ENCODE measurements at places on chromosomes 11 and 22.
A peak's percentile ranks its signal among the peaks of the same experiment; 100 is the strongest.

DNA sequence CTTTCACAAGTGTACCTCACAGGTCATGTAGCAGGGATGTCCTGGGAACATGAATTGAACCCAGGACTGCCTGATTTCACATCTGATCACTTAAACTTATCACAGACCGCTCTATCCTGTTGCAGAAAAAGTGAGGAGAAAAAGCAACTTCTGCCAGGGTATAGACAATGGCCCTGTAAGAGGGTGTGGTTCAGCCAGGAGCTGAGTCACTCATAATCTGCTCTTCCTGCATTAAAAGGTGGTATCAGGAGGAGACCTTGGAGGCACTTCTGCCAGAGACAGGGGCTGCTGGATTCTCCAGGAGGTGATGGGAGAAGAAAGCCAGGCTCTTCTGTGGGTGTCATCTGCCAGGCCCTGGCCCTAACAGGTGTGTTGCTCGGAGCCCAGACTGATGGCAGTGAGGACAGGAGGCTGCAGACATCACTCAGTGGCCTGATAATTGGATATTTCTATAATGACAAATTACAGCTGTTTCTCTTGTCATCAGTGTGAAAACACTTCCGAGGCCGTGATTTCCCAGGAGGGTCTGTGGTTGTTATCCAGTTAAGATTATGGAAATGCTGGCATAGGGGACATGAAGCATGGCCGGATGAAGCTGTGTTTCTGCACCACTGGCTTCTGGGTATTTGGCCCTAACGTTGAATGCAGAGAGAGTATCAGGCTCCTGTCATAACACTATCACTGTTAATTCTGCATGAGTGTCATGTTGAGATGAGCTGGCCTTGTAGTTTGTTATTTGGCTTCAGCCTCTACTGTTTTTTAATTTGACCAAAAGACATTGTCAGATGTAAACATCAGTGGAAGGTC, 125.1 kb upstream of the ZBED5 start:
- DNase-seq, result no peak

- DNase-seq, result no peak
These were observed 144.8 kb downstream of the GRIA4 start for GRCh38 chr11:105754716-105755115.

- no peak for DNase-seq
These were observed 24.0 kb downstream of the ARFGAP3 start for GRCh38 chr22:42833104-42833503.

- no peak for DNase-seq
These were observed 17.7 kb downstream of the CTNND1 start for GRCh38 chr11:57779276-57779675.

DNA sequence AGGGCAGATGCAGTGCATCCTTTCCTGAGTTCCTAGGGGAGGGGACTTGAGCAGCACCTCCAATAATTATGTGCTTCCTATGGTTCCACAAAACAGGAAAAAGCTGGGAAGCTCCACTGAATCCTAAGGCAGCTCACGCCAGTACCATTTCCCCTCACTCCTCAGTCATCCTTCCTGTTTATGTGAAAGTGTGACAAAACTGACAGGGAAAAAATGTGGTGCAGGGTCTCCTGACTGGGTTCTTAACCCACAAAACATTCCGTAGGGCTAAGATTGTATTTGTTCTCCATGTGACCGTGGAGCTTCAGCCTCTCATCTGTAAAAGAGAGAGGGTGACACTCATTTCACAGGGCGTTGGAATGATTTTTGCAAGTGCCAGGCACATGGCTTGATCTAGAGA, 12.2 kb upstream of the LYVE1 start:
- DNase-seq, result no peak

DNA sequence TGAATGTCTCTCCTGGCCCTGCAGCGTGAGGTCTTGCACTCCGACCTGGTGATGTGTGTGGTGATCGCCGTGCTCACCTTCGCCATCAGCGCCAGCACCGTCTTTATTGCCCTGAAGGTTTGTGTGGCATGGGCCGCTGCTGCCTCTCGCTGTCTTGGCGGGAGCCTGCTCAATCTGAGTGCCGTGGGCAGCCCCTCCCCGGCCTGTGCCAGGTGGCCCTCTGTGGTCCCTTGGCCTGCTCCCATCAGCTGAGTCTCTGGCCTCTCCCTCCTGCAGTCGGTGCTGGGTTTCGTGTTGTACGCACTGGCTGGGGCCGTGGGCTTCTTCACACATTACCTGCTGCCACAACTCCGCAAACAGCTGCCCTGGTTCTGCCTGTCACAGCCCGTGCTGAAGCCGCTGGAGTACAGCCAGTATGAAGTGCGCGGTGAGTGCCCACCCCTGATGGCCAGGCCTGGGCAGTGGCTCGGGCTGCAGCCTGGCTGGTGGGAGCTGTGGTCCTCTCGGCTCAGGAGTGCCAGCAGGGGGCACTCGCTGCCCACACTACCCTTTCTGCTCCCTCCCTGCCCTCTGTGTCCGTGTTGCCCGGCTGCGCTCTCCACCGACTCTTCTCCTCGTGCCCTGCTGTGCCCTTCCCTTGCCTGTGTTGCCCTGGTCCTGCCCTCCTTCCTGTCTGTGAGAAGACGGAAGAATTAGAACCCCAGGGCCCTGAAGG, 10.2 kb downstream of the PCNX3 start:
- no peak for DNase-seq

GRCh38 chr11:120222916-120223315, 12.1 kb downstream of the OAF start:
- no peak for DNase-seq

DNA sequence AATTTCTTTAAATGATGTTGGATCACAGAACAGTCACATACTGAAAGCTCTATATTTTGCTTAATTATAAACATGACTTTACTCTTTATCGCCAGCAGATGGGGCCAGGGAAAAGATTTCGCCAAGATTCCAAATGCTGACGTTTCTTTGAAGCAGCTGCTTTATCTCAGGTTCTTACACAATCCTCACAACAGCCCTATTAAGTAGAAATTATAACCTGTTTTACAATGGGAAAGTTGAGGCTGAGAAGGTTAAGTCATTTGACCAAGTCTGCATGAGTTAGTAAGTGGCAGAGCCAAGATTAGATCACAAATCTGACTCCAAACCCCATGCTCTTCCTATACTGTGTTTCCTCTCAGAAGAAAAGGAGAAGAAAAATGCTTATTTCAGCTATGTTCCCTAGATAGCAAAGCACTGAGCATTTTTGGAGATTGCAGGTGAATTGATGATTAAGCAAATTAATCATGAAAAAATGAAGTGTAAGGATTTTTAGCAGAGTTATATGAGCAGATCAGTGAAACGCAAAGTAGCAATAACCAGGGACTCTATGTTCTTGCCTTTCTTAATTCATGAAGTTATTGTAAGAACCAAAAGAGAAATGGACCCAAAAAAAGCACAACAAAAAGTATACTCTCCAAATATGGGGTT, 79.0 kb downstream of the AASDHPPT start:
- peak; percentile 4 for DNase-seq

GRCh38 chr22:33593818-33594217, 326.5 kb downstream of the LARGE1 start:
- no peak for DNase-seq

DNA sequence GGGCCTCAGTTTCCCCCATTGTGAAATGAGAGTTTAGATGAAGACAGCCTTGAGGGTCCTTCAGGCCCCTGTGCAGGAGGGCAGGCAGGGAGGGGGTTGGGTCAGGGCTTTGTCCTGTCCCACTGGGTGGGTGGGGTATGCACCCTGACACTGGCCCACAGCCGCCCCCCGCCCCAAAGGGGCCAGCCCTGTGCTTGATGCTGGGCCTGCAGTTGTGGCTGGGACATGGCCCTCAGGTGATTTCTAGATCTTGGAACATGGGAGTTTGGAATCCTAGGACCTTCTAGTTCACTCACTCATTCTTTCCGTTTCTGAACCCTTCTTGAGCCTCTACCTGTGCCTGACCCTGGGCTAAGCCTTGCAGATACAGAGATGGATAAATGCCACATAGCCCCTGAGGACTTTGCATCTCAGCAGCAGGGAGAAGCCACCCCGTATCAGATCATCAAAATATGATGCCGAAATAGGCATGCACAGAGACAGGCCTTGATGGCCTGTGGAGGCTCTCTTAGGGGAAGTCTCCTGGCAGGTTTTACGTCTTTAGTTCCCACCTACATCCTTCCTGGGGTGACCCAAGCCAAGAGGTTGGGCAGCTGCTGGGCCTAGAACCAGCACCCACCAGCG, 76.0 kb downstream of the FBLN1 start:
- DNase-seq, result no peak

GRCh38 chr22:45996241-45997076, 19.5 kb upstream of the WNT7B start:
- no peak for DNase-seq

- DNase-seq, result no peak
These were observed 354.6 kb upstream of the DDI1 start for GRCh38 chr11:103681855-103682254.

- no peak for DNase-seq
These were observed 77.0 kb upstream of the MYOD1 start for GRCh38 chr11:17642370-17642769.

GRCh38 chr11:844693-845644, 2.3 kb downstream of the TSPAN4 start:
- DNase-seq, result no peak

DNA sequence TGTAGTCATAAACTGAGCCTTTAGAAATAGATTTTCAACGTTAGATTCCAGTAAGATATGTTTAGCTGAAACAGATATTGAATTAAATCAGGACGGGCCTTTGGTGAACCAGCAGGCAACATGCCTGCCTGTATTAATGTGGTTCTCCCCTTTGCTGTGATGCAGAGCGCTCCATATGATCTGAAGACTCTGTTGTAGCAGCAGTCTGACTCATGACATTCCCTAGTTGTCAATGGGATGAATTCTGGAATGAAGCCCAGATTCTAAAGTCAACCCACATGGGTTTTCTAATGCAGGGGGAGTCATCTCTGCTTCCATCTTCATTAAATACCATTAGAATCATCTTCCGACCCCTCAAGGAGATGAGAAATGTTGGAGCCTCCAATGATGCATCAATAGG, 864.5 kb downstream of the NTM start:
- DNase-seq, result no peak

- no peak for DNase-seq
These were observed 558.1 kb downstream of the TBC1D22A start for GRCh38 chr22:47320560-47320959.

DNA sequence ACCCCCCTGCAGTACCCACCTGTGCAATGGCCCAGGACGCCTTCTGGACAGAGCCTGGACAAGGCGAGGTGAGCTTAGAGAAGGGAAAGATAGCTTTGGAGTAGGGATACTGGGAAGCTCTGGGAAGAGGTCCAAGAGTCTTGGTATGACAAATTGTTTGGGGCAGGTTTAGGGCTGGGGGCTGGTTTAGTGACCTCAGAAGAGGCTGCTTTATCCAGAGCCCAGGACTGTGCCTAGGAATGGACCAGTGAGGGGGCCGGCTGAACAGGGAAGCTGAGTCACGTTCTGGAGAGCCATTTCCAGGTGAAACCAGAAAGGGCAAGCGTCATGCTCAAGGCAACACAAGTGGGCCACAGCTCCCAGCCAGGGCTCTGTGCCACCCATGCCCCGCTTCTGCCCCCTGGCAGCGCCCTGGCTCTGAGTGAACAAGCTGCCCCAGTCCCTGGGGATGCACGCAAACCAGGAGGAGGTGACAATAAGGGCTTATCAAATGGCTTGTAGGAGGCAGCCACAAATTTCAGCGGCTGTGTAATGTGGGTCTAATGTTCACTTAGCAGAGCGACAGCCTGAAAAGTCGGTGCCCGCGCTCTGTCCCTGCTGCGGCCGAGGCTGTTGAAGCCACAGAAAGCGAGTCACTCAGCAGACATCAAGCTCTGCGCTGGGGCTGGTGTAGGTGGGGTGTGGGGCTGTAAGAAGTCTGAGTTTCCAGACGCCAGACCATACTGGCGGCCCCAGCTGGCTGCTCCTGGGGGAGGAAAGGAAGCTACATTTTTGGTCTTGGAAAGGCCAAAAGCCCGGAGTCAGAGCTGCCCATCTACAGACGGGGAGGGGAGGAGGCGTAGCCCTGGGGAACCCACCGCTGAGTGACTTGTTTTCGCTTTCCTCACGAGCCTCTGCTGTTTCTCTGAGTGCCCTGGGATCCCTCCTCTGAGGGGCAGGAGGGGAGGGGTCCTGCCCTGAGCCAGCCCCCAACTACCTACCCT, 18.3 kb upstream of the SYT7 start:
- DNase-seq, result no peak

DNA sequence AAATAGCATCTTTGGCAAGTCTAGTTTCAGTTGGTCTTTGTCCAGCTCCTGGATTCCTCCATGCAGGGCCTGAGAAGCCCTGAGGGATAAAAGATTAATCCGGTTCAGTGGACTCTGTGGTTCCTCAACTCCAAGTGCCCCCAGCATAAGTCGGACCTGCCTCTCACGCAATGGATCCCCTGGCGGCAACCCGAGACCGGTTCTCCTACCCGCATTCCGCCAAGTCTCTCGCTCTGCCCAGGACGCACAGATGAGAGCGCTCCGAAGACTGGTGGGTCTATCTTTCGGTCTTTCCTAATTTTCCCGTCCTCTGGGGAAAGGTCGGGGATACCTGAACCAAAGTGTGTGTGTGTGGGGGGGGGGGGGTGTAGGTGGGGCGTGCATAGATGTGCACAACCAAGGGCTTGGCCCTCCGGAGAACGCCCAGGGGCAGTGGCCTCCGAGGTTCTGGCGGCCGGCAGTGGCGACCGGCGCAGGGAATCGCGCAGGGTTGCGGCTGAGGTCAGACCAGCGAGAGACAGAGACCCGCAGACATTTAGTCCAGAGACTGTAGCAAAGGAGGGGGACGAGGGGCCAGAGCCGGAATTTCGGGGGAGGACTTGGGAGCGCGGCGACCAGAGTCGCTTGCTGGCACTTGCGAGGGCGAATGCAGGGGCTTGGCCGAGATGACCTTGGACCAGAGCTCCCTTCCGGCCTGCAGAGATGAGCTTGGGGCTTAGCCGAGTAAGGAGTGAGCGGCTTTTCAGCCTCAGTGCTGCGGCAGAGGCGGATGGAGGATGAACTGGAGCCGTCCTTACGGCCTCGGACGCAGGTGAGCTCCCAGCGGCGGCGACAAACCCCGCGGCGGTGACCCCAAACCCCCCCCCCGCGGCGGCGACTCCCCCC, 712 bp upstream of the SLC2A11 start:
- no peak for DNase-seq

- DNase-seq, result no peak
These were observed 32.3 kb downstream of the PDHX start for GRCh38 chr11:34948696-34949095.

DNA sequence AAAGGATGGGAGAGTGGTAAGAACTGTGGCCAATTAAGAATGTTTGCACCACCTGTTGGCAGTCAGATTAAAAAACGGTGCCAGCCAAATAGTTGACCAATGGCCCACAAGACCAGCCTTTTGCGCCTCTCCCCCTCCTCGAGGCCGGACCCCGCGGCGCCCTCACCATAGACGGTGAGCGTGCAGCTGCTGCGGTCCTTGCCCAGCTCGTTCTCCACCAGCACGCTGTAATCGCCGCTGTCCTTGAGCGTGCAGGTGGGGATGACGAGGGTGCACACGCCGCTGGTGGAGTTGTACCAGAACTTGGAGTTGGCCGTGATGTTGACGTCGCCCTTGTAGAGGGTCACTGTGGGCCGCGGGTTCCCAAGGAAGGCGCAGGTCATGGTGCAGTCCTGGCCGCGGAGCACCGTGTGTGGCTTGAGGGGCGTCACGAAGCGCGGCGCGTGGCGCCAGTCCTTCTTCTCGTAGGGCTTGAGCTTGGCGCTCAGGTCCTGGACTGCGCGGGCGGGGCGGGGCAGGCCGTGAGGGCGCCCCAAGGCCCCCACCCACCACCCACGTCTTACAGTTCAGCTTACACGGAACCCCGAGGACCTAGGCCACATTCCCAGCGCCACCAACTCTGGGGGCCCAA, 7.2 kb downstream of the TMEM86A start:
- no peak for DNase-seq
